Epithelial cell of umbilical artery (primary cell): ENCODE measurements at places on chromosomes 1 and 21. TPM values are rescaled to one million over a fixed set of nuclear protein-coding genes. Genes with fewer than 3 reads are reported as not detected.

The HSD3B1 gene
- total RNA-seq: not detected in 2 replicates

The ALPL gene
- 0.30 TPM in 1 of 2 replicates, not detected in the other for total RNA-seq

The RUNX3 gene
- not detected in 2 replicates for total RNA-seq

The NEXN gene
- total RNA-seq: 1.6 and 3.0 TPM in 2 replicates

The LRRC3 gene
- total RNA-seq: 0.61 and 1.9 TPM in 2 replicates

The ENSA gene
- total RNA-seq: 109 and 122 TPM in 2 replicates

The FALEC gene
- not detected in 2 replicates for total RNA-seq

The BRDT gene
- not detected in 2 replicates for total RNA-seq

The S100A3 gene
- 0.30 and 0.97 TPM in 2 replicates for total RNA-seq

The SPRR2A gene
- total RNA-seq: not detected in 2 replicates

The CHD5 gene
- total RNA-seq: under 0.01 TPM in 1 of 2 replicates, not detected in the other

The APOBEC4 gene
- not detected in 2 replicates for total RNA-seq

The CELA3B gene
- 1.3 TPM in 1 of 2 replicates, not detected in the other for total RNA-seq

The SEC22B gene
- total RNA-seq: 28.6 and 37.5 TPM in 2 replicates

The ZNF683 gene
- not detected in 2 replicates for total RNA-seq

The ELAPOR1 gene
- 0.15 and 0.32 TPM in 2 replicates for total RNA-seq

The TCEA3 gene
- 0.32 and 0.91 TPM in 2 replicates for total RNA-seq

The ADAMTS1 gene
- total RNA-seq: 26.0 and 36.6 TPM in 2 replicates

The TTC39A gene
- 0.32 and 1.5 TPM in 2 replicates for total RNA-seq

The FOXD2 gene
- total RNA-seq: under 0.01 TPM in 1 of 2 replicates, not detected in the other

The RPF1 gene
- total RNA-seq: 39.0 and 48.3 TPM in 2 replicates

The KLF17 gene
- not detected in 2 replicates for total RNA-seq

The LINGO4 gene
- total RNA-seq: not detected in 2 replicates

The GIPC2 gene
- total RNA-seq: 12.7 and 29.3 TPM in 2 replicates

The OR10J1 gene
- not detected in 2 replicates for total RNA-seq

The APP gene
- total RNA-seq: 756 and 762 TPM in 2 replicates

The ARID4B gene
- 32.2 and 39.2 TPM in 2 replicates for total RNA-seq

The SERPINC1 gene
- not detected in 2 replicates for total RNA-seq

The CASZ1 gene
- 0.65 and 1.7 TPM in 2 replicates for total RNA-seq

The PSMG1 gene
- 54.1 and 66.9 TPM in 2 replicates for total RNA-seq

The GRHL3 gene
- not detected in 2 replicates for total RNA-seq

The ERICH3 gene
- not detected in 2 replicates for total RNA-seq

The FAM110D gene
- total RNA-seq: 2.1 and 3.9 TPM in 2 replicates

The AGBL4 gene
- total RNA-seq: not detected in 2 replicates

The RNU1-3 gene
- total RNA-seq: under 0.01 and 5,836 TPM in 2 replicates

The ZSCAN20 gene
- 7.5 and 13.4 TPM in 2 replicates for total RNA-seq

The FAM3B gene
- not detected in 2 replicates for total RNA-seq

The HTR6 gene
- total RNA-seq: not detected in 2 replicates

The SLC45A1 gene
- 0.65 and 0.76 TPM in 2 replicates for total RNA-seq

The OR10R2 gene
- not detected in 2 replicates for total RNA-seq

The CELA2A gene
- total RNA-seq: not detected in 2 replicates
